NCI-H526 (cell line): ENCODE measurements at places on chromosomes 12 and 14.
A peak's percentile ranks its signal among the peaks of the same experiment; 100 is the strongest.

GRCh38 chr14:74064883-74065282 is 19.4 kb downstream of the ALDH6A1 start:
- no peak for DNase-seq

DNA sequence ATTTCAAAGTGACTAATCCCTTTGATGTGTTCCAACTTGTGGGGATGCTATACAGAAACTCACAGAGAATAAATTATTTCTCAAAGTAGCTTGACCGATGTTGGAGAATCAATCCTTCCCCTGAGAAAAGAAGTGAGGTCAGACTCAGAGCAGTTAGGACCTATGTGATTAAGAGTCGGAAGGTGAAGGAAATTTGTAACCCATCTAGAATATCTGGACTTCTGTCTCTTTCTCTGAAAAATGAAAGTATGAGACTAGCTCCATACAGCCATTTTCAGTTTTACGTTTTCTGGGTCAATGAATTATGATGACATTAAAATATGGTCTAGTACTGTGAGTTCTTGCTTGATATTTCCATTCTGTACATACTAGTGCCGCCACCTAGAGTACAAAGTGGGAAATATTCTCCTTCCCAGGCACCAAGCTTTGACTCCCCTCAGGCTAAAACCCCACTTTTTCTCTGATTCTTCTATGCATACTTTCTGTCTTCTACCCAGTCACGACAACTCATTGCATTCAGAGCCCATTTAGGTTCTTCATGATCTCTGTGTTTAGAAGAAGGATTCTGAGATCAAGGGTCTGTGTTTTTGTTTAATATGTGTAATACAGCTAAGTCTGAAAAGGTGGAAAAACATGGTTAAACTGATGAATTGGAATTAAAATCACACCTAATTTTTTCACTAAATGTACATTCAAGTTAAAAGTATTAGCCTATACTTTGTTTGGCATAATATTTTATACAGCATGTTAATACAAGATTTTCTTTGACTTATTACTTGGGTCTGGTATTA is 6.9 kb upstream of the NTS start:
- peak; percentile 46 for DNase-seq

DNA sequence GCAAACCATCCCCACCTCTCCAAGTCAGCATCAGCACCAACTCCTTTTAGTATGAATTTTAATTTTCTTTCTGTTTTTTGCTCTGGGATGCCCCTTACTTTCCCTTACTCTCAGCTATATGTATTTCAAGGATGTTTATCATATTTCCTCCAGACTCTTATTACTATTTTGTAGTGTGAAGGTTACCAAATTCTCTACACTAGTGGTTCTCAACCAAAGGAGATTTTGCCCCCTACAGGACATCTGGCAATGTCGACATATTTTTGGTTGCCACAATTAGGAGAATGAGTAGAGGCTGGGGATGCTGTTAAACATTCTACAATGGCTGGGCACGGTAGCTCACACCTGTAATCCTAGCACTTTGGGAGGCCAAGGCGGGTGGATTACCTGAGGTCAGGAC is 29.1 kb upstream of the SOS2 start:
- DNase-seq: peak; percentile 17

GRCh38 chr12:79710707-79711483 is 20.1 kb upstream of the PAWR start:
- DNase-seq: no peak

DNA sequence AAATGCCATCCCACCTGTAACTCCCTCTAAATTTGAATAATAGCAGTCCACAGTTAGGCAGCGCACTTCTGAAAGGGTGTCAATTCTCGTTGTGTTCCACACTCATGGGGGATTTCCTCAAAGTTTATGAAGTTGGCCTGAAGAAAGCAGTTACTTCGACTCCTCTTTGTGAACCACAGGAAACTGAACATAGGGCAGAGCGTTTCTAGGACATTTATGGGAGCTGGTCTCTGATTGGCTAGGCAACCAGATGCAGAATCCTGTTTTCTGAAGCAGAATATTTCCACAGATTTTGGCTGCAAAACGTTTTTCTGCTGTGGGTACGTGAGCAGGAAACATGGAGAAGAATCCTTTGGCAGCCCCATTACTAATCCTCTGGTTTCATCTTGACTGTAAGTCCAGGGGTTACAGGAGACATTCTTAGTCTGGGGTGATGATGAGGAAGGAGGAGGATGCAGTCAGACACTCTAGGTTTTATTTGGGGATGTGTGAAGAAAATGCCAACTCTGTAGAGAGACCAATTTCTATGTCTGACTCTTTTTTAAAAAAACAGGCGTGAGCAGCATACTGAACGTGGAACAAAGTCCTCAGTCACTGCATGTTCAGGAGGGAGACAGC is 431.5 kb upstream of the OR4E1 start:
- no peak for DNase-seq
